ENCODE measurements at places on chromosomes 2 and 18.

GRCh38 chr18:46325895-46326294 lies 221.7 kb downstream of the HAUS1 start:
- DNase-seq, result no peak

GRCh38 chr2:73238149-73238548 lies 4.0 kb downstream of the CCT7 start:
- no peak for DNase-seq

- DNase-seq, result no peak
Measured at GRCh38 chr2:188473306-188473705, 181.6 kb downstream of the GULP1 start.

DNA sequence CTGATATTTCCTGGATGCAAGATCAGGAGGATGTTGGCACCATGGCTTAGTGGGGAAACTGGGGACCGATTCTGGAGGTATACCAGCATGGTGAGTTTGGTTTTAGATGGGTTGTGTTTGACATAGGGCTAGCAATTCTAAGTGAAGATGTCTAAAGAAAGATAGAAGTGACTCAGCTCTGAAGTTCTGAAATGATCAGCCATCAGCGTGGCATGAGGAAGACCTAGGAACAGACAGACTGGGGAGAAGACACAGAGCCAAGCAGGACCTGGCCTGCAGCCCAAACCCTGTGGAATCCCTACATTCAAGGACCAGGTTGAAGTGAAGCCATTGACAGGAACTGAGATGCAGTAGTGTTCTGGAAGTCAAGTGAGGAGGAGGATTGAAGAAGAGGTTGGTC lies 39.8 kb downstream of the HRH4 start:
- DNase-seq, result no peak

DNA sequence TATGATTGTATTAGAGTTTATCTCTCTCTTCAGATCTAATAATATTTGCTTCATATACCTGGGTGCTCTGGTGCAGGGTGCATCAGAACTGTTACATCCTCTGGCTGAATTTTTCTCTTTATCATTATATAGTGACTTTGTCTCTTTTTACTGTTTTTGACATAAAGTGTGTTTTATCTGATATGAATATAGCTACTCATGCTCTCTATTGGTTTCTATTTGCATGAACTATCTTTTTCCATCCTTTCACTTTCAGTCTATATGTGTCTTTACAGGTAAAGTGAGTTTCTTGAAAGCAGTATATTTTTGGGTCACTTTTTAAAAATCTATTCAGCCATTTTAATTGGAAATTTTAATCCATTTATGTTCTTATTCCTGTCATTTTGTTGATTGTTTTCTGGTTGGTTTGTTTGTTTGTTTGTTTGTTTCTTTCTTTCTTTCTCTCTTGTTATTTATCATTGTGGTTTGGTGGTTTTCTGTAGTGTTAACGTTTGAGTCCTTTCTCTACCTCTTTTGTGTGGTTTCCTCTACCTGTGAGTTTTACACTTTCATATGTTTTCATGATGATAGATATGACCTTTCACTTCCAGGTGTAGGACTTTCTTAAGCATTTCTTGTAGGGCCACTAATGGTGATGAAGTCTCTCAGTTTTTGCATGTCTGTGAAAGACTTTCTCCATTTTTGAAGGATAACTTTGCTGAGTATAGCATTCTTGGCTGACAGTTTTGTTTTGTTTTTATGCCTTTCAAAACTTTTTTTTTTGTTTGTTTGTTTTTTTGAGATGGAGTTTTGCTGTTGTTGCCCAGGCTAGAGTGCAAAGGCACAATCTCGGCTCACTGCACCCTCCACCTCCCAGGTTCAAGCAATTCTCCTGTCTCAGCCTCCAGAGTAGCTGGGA lies 54.9 kb downstream of the CCNT2 start:
- DNase-seq, result no peak

DNA sequence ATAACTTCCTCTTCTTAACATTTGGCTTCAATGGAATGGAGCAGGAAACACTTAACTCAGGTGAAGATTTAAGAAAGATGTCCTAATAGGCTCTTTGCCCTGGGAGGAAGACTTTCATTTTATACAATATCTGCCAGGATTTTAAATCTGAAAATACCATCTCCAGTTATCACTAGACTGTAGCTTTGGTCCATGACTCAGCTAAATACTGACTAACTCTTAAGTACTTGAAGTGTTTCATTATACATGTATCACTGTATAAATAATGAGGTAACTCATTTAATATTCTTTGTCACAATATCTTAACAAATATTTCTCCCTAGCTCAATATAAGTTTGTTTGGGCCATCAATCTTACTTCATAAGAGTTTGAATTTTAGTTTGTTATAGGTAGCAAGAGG lies 34.7 kb downstream of the RBKS start:
- no peak for DNase-seq

DNA sequence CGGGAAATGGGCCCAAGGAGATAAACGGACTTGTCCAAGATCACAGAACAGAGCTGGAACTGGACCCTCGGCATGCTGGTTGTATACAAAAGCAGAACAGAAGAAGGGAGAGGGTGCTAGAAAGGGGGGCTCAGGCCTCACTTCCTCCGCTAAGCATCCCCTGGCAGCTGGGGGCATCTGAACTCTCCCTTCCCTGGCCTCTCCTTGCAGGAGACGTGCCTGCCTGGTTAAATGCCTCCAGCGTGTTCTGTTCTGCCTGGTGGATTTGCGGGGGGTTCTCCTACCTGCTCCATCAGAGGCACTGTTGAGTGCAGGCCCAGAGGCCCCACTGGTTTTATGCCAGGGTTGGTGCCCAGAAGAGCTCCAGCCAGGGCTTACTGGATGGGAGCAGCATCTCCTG lies 124.7 kb downstream of the ZFP36L2 start:
- DNase-seq, result no peak

DNA sequence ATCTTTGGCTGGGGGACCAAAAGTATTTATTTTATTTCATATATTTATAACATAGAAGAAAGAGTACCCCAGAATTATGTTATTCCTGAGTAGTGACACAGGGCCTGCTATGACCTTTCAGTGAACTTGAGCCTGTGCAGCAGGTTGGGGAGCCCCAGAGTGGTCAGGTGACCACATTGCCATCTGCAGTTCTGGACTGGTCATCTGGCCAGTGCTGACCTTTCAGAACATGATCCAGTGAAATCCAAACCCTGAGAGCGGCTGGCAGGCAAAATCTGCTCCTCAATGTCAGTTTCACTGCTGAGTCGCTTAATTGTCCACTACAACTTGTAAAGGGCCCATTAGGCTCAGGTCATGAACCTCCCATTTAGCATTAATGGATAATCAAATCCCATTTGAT lies 336.7 kb upstream of the KCNH7 start:
- no peak for DNase-seq

DNA sequence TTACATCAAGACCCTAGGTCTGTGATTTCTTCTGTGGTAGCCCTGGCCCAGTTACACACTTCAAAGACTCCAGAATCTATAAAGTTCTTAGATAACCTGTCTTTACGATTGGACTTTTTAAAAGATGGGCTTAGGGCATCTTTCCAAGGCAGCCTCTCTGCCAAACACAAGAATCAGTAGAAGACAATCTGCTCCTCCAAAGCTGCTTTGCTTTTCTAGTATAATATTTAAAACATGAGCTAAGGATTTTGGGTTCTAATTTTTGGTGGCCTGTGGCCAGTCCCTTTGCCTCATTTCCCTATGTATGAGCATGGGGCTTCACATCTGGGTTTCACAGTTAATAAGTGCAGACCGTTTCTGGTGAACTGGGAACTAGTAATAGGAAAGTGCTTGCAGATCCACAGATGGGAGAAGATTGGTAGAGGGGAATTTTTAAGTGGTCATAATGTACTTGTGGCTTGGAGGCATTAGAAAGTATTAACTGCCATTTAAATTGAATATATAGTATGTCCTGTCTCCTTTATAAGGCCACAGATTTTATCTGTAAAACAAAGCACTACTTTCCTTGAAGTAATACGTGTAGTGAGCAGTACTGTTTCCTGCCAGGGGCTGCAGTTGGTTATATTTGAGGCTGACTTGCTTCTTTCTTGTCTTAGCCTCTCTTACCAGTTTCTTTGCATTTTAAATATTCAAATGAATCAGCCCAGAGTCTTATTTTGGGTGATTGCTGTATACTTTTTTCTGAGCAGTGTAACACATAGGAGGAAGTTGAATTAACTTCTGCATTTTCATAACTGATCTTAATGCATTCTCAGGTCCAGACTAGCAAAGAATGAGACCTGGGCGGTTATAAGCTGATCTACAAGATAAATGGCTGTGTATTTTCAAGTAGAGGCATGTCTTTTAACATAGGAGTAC lies 1.5 kb downstream of the ARPC2 start:
- DNase-seq, result no peak

DNA sequence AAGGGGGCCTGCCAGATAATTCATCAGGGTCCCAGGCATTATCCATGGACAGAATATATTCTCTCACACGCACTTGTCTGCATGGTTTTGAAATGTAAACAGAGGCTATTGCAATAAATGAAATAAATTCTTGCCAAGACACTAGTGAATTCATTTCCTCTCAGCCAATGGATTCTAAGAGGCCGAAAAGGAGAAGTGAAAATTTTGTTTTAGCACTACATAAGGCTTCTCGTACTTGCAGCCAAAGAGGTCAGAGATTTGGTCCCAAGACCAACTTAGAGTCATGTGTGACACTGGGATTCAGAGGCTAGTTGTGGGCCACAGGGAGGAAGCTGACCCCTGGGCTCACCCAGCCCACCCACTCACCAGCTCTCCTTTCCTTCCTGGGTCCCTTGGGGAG lies 184.1 kb upstream of the GLI2 start:
- no peak for DNase-seq

- no peak for DNase-seq
Measured at GRCh38 chr2:196884368-196884767, 42.1 kb downstream of the PGAP1 start.

- no peak for DNase-seq
Measured at GRCh38 chr18:35432565-35433001, 55.4 kb upstream of the ZNF396 start.

- no peak for DNase-seq
Measured at GRCh38 chr2:8238521-8239230, 443.2 kb upstream of the ID2 start.

- DNase-seq, result no peak
Measured at GRCh38 chr18:23101861-23102432, 33.3 kb upstream of the CABLES1 start.

DNA sequence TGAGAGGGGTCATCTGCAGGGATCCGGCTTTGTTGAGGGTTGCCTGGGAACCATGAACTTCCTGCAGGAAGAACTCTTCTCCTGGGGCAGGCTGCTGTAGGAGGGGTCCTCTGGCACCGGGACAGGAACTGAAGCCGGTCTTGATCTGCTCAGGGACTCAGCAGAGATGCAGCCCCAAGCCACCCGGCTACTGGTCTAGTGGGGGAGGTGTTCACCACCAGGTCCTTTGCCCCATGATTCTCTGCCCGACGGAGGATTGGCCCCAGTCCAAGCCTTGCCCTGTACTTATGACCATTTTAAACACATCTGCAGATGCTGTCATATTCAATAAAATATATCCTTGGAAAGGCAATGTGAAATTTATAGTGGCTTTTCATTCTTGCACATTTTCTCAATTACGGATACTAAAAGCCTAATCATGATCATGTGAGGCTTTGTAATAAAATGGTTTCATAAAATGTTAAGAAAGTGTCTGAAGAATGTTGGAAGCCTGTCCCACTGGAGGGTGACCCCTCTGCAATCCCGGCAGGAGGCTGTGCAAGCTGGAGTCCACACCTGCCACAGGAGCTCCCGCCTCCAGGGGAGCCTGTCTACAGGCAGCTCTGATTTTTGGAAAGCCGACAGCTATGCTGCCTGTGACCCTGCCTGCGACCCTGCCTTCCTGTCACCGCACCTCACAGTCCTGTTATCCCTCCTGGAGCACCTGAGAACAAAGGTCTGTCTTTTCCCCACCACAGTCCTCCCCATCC lies 98.8 kb upstream of the TAF1B start:
- no peak for DNase-seq

DNA sequence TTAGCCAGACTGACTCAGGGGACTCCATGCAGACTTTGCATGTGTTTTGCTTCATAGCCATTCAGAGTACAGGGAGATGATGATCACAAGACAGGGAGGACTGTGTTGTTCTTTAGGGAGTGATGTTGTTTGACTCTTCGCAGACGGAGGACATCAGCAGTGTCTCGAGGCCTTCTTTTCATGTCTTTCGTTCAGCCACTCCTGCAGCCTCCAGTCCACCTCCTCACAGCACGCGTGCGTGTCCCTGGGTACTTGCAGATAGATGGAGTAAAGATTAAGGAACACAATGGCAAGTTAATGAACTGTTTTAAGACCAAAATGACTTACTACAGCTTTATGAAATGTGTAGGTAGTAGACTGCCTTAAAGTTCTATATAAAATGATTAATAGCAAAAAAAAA lies 114.7 kb downstream of the MAP4K4 start:
- DNase-seq, result no peak

GRCh38 chr2:25400576-25401216 lies 59.0 kb upstream of the DNMT3A start:
- DNase-seq, result no peak

- DNase-seq, result no peak
Measured at GRCh38 chr18:35514752-35515459, 17.1 kb upstream of the INO80C start.

- no peak for DNase-seq
Measured at GRCh38 chr2:98901291-98901690, 34.7 kb downstream of the CRACDL start.

DNA sequence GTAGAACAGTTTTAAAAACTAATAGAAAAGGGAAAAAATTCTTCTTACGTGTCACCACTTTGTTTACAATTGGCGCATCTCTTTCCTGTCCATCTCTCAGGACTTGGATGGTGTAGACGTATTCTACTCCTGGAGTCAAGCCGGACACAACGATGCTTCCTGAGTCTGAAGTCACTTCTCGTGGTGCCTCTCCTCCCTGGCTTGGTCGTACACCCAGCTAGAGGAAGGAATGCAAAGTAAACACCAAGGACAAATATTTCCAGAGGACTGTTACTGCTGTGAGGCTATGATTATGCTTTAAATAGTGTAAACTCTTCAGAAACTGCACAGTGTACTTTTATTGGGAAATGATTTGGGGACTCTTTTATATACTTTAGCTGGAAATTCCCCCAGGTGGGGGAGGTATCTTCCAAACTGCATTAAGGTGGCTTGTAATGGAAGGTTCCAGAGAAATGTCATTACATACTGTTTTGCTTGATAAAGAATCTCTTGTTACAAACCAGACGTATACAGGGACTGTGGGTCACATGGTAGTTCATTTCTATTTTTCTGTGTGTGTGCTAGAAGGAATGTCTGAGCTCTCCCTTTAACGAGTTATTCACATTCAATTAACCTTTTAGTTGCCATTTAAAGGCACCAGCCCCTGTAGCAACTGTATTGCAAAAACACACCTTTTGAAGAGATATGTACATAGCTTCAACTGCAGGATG lies 38.1 kb downstream of the FN1 start:
- DNase-seq, result no peak

DNA sequence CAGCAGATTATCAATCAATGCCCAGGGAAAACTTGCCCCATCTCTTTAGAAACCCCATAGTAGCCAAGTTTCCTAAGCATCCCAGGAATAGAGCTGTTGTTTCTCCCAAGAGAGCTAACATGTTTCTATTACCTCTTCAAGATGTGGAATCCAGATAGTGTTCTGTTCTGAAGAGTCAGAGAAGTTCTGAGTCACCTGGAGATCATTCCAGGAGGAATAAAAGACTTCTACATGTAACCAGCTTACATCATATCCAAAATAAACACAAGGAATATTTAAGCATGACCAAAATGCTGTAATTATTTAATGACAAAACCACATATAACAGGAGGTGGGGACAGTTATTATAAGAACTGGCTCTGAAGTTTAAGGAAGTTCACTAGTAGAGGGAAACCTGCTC lies 51.0 kb upstream of the GORASP2 start:
- no peak for DNase-seq

All from smooth muscle cell of the brain vasculature (primary cell).